ENCODE measurements at places on chromosomes 2 and 18.

DNA sequence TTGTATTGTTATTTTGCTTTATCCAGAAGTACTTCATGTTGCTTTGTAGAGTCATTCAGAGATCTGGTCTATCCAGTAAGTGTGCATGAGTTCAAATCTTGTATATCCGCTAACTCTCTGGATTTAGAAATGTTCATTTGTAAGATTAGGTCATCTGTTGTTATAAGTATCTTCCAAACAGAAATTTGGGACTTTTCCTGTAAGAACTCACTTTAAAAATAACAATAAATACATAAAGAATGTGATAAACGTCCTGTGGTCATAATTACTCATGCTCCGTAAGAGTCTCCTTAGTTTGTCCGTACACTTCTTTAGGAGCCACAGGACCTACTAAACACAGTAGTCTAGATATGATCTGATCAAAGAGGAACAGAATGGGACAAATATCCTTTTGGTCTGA, 699.9 kb upstream of the SLC8A1 start:
- no peak for DNase-seq

DNA sequence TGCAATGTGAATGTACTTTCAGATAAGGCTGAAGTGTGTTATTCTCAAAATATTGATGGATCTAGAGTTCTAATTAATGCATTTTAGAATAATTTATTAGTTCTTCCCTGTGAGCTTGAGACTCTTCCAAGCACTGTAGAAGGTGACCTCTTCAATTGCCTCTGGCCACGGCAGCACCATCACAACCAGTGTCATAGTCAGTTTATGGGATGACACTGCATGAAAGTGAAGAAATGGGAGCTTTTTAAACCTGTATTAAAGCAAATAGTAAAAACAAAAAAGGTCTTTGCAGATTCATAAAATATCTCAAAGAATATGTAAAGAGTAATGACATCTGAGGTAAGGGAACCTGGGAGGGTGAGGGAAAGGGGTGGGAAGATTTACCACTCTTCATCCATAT, 52.0 kb downstream of the OXER1 start:
- DNase-seq, result no peak

DNA sequence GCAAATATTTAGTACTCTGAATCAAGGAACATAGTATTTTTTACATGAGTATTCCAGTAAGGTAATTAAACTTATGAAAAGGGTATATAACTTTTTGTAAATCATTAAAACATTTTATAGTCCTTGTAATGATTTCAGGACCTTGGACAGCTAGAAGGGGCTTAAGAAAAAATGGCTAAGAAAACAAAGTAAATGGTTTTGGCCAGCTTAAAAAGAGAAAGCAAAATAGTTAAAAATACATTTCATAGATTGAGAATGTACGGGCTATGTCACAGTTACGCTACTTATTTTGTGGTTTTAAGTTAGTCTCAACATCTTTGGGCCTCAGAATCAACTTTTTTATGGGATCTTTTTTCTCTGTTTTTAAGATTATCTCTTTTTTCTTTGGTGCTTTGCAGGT, 26.7 kb downstream of the POLI start:
- DNase-seq, result no peak

- DNase-seq, result no peak
Measured at GRCh38 chr18:12928206-12928605, 19.6 kb upstream of the SEH1L start.

DNA sequence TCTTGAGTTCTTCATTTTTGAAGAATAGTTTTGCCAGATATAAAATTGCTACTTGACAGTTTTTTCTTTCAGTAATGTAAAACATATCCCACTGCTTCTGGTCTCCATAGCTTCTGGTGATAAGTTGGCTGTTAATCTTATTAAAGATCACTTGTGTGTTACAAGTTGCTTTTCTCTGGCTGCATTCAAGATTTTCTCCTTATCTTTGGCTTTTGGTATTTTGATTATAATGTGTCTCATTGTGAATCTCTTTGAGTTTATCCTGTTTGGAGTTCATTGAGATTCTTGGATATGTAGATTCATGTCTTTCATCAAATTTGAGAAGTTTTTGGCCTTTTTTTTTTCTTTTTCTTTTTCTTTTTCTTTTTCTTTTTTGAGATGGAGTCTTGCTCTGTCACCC, 20.2 kb upstream of the ADNP2 start:
- no peak for DNase-seq

DNA sequence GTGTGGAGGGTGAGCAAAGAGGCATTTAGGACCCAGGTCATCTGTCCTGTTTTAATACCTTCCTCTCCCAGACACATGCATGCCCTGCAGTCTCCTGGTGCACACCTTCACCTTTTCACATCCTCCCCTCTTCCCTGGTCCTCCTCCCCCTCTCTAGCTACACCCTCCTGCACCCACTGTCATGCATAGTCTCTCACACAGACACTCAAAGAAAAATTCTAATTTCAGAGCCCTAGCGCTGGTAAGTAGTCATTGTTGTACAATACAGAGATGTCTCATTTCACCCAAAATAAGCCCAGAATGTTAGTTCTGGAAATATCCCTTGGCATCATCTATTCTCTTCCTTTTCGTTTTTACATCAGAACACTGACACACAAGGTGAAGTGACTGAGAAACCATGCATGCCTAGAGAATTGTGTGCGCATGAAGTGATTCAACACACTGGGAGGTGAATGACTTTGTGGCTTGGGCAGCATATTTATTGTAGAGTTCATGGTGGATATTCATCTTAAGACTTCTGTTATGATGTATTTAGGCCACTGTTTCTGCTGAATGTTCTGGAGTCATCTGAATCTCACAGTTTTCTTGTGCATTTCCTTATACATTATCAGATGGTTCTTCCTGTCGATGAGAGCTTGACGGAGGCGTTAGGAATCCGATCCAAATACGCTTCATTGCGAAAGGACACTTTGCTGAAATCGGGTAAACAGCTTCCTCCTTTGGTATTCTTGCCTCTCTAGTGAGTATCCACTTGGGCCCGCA, 69.9 kb downstream of the COA5 start:
- DNase-seq, result no peak

DNA sequence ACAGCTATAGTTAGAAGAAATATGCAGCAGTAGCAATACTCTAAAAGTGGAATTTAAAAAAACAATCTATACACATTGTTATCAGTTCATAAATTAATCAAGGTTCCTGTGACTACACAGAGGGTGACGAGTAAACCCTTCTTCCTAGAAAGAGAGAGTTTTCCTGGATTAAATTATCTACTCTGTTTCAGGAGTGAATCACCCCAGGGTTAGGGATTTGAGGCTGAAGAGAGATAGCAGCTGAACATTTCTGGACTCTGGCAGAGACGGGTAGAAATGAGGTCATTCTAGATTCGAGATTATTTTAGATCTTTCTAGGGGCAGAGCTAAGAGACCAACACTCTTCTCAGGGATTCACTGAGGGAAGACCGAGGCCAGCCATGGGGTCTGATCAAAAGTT, 38.8 kb upstream of the PMAIP1 start:
- DNase-seq, result no peak

DNA sequence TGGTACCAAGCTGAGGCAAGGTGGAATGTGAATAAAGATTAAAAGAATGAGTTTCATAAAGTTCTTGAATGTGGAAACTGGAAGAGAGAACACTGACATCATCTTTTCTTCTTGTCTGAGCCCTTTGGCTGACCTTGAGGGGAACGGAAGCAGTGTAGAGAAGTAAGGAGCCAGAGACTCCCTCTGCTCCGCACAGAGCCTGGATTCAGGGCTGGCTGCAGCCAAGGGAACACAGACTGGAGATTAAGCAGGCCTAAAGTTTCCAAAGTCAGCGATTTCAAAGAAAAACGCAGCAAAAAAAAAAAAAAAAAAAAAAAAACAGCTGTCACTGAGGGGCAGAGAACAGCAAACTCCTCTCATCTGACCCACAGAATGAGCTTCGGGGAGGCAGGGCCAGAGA, 19.3 kb upstream of the ALK start:
- no peak for DNase-seq

- no peak for DNase-seq
Measured at GRCh38 chr2:23691106-23691470, 235.8 kb downstream of the ATAD2B start.

- DNase-seq, result no peak
Measured at GRCh38 chr2:236257136-236257535, 7.1 kb downstream of the ASB18 start.

DNA sequence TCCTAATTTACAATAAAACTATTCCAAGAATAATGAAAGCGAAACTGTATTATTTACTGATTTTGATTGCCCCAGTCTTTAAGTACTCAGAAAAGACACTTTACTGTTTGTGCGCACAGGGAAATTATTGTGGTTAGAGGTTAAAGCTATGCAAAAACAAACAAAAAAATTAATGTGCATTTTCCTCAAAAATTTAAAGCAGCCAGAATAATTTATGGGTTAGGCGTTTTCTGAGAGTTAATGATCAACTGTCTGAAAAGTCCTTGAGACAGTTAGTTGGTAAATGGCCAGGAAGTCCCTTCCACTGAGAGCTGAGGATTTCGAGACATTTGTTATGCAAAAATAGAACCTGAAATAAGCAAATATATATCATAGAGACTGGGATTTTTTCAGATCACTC, 143.3 kb downstream of the IRS1 start:
- DNase-seq, result no peak

DNA sequence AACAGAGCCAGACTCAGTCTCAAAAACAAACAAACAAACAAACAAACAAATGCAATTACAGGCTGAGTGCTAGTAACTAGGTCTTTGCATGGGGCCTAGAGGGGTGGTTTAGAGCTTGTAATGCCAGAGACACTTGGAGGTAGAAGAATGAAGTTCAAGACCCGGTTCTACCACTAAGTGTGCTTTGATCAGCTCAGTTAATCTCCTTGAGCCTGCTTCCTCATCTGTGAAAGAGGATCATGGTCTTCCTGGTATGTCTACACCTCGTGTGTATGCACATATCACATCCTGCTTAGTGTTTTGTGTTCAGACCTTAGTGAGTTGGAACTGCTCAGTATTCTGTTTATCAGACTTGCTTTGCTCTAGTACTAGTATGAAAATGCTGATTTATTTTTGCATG, 4.8 kb upstream of the ATP6V1C2 start:
- DNase-seq, result no peak

- no peak for DNase-seq
Measured at GRCh38 chr2:33321236-33321771, 155.1 kb upstream of the RASGRP3 start.

DNA sequence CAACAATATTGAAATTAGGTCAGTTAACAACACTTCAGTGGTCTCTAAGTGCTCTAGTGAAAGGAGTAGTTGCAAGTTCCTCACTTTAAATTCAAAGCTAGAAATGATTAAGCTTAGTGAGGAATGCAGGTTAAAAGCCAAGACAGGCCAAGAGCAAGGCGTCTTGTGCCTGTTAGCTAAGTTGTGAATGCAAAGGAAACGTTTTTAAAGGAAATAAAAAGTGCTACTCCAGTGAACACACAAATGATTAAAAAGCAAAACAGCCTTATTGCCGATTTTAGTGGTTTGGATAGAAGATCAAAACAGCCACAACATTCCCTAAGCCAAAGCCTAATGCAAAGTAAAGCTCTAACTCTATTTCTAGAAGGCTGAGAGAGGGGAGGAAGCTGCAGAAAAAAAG, 44.7 kb downstream of the ANTXR1 start:
- DNase-seq, result no peak

GRCh38 chr2:101419096-101419663, 31.9 kb upstream of the CREG2 start:
- DNase-seq, result peak; percentile 34

DNA sequence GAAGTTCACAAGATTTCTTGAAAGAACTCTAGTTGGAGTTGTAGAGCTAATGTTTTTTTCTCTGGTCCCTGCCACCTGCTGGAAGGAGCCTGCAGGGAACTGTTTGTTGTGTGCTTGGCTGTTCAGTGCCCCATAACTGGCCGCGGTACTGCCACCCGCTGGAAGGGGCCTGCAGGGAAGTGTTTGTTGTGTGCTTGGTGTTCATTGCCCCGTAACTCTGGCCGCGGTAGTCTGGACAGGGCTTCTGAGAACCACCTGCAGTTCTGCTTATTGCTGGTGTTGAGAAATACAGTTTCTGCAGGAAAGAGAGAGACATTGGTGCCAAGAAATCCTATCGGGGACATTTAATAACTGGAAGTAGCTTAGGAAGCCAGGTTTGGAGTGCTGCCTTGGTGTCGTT, 58.1 kb downstream of the AGAP1 start:
- no peak for DNase-seq

GRCh38 chr2:229118336-229118735, 152.8 kb downstream of the PID1 start:
- no peak for DNase-seq

- DNase-seq, result no peak
Measured at GRCh38 chr2:235439959-235440662, 53.7 kb upstream of the AGAP1 start.

GRCh38 chr2:199488772-199489400, 31.1 kb upstream of the SATB2 start:
- no peak for DNase-seq

GRCh38 chr2:177396703-177397460, 4.3 kb downstream of the AGPS start:
- DNase-seq, result no peak

DNA sequence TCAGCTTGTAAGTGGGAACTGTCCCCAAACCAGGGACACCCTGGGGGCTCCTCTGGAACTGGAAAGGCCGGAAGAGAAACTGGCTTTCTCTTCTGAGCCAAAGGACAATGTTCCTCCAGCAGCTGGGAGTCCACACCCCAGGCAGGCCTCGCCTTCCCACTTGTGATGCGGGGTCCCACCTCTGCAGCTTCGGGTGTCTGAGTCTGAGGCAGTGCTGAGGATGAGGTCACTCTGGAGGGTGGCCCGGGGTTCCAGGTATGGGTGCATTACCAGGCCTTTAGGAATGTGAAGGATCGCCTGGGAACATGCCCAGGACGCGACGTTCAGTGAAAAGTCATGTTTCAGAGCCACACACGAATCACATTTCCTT, 18.2 kb upstream of the BOK start:
- DNase-seq, result no peak

- DNase-seq, result no peak
Measured at GRCh38 chr2:65343386-65343785, 89.0 kb downstream of the SPRED2 start.

DNA sequence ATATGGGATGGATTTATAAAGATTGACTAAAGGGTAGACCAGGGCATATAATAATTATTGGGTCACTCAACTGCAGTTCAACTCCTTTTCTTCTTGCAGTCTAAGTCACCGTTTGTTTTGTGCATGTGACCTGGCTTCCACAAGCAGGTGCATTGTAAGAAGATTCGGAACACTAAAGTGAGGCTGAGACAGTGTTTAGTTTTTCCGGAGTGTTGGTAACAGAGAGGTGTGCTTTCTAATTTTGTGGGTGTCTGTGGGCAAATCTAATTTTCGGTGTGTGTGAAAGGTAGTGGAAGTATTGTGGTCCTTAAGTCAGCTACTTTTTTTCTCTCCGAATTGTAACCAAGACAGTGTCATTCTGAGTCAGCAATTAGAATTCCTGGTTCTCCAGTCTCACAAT, 184.5 kb downstream of the CDH19 start:
- no peak for DNase-seq

Data from stimulated activated CD4-positive, alpha-beta T cell treated with anti-CD3 and anti-CD28 coated beads, TNF-alpha, amount 100 ng/mL, for 1 hour (primary cell).